ENCODE measurements at places on chromosomes 2 and 18.

- no peak for DNase-seq
Measured at GRCh38 chr2:230619491-230619890, 93.2 kb upstream of the CAB39 start.

- no peak for DNase-seq
Measured at GRCh38 chr2:28360718-28361293, 31.9 kb upstream of the FOSL2 start.

- DNase-seq, result no peak
Measured at GRCh38 chr2:9008951-9009664, 5.6 kb upstream of the MBOAT2 start.

DNA sequence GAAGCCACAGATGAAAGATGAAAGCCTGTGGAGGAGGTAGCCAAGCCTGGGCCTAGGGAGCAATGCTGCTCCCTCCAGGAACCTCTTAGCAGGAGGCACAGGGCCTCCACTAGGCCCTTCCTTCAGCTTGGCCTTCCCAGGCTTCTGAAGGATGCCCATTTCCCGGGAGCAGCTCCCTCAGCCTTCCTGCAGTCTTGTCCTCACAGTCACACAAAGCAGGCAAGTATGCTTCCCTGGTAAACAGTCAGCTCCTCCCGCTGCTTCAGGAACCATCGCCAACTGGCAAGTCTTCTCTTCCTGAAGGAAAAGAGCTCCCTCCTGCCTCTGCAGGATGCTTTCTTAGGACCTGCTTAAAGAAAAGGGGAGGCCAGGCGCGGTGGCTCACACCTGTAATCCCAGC is 53.2 kb downstream of the SMAD7 start:
- DNase-seq, result no peak

DNA sequence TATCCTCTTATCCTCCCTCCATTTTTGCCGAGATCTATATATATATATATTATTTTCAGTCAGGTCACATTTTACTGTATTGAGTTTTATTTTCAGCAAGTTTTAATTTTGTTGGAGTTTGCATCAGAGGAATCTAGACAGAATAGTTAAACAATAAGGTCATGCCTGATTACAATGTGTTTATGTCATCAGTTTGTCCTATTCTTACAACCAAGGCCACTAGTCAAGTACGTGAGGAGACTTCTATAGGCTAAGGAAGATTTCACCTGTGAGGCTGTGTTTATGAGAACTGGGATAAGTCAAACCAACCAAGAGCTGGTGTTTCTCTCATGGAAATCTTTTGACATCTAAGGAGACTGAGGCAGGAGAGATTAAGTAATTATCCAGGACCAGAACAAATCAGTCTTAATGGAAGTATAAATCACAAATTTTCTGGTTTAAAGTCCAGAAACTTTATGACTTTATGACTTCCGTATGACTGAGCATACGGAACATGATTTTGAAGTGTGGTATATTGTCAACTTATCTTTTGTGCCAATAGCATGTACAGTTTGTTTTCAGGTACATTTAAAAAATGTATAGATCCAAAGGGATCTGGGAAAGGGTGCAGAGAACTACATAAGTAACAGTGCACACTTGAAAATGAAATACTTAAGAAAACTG is 100.0 kb upstream of the DTNA start:
- no peak for DNase-seq

GRCh38 chr2:70999362-70999761 is 4.7 kb upstream of the TEX261 start:
- DNase-seq, result no peak

DNA sequence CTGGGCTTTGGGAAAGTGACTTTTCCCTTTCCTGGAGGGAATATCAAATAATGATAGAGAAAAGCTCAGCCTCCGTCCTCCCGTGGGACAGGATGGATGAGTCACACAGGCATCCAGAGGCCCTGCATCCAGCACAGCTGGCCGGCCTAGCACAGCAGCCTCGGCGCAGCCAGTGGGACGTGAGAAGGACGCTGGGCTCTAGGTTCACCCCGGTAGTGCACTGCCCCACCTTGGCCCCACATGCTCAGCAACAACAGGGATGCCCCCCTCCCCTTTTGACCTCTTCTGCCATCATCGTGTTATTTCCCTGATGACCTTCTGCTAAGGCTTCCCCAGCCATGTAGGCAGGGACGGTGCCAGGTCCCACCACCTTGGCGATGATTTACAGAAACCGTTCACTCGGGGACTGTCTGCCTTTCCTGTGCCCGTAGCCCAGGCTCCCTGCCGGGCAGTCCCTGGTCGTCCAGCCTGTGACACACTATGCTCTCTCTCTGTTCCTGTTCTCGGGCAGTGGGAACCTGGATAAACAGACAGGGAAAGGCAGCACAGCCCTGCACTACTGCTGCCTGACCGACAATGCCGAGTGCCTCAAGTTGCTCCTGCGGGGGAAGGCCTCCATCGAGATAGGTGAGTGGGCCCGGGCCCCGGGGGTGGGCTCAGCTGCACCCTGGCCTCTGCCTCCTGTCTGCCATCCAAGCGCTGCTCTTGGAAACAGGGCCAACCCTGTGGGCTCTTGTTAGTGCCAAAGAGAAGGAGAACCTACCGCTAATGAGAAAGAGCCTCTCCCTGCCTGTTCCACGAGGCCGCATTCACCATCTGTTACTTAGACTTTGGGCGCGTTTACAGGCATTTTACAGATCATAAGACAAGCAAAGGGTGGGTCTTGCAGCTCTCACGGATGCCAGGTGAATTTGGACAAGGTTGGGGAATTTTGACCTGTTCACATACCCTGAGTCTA is 44.6 kb downstream of the ITGB1BP1 start:
- no peak for DNase-seq

DNA sequence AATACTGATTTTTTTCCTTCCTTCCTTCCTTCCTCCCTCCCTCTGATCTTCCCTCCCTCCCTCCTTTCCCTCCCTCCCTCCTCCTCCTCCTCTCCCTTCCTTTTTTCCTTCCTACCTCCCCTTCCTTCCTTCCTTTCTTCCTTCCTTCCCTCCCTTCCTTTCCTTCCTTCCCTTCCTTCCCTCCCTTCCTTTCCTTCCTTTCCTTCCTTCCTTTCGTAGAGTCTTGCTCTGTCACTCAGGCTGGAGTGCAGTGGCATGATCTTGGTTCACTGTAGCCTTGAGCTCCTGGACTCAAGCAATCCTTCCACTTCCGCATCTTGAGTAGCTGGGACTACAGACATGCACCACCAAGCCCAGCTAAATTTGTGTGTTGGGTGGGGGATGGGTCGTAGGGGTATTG is 8.9 kb upstream of the TMEM131 start:
- DNase-seq, result no peak

DNA sequence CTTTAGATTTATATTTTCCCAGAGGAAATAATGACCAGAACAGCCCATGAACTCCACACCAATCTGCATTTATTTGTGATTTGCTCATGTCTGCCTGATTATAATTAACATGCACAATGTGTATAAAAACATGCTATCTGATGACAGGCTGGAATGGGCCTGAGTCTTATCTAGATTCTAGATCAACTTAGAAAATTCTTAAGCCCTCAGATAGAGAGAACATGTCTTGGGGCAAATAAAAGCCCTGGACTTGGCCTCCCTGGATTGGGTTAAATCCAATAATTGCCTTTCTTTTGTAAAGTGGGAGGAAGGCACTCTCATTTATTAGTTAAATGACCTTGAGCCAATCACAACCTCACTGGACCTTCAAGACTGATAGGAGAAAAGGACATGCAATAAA is 61.8 kb downstream of the EVA1A start:
- DNase-seq, result no peak

DNA sequence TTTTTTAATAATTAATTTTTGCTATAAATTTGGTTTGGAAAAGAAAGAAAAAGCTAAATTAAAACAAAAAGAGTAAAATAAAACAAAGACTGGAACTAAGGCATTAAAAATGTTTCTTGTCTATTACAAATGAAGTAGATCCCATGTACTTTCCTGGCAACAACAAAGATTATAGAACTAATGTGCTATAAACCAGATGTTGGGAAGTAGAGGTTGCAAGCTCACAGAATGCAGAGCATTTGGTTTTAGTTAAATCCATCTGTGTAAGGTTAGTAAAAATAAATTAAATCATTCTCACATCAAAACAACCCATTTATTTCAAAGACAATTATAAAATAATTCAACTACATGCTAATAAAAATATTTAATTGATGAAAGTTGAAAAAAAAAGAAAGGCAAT is 157.2 kb upstream of the ZC3H15 start:
- no peak for DNase-seq

- DNase-seq, result no peak
Measured at GRCh38 chr2:74191596-74192380, 6.6 kb upstream of the MTHFD2 start.

DNA sequence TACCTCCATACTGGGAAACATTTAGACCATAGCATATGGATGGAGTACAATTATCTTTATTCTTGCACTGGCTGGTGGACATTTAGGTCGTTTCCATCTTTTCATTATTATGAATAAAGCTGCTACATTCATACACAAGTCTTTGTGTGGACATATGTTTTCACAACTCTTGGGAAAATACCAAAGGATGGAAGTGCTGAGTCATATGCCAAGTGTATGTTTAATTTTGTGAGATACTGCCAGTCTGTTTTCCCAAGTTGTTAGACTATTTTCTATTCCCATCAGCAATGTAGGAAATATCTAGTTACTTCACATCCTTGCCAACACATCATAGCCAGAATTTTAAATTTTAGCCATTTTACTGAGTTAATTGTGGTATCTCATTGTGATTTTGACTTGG is 91.5 kb downstream of the GALNT13 start:
- DNase-seq, result no peak

DNA sequence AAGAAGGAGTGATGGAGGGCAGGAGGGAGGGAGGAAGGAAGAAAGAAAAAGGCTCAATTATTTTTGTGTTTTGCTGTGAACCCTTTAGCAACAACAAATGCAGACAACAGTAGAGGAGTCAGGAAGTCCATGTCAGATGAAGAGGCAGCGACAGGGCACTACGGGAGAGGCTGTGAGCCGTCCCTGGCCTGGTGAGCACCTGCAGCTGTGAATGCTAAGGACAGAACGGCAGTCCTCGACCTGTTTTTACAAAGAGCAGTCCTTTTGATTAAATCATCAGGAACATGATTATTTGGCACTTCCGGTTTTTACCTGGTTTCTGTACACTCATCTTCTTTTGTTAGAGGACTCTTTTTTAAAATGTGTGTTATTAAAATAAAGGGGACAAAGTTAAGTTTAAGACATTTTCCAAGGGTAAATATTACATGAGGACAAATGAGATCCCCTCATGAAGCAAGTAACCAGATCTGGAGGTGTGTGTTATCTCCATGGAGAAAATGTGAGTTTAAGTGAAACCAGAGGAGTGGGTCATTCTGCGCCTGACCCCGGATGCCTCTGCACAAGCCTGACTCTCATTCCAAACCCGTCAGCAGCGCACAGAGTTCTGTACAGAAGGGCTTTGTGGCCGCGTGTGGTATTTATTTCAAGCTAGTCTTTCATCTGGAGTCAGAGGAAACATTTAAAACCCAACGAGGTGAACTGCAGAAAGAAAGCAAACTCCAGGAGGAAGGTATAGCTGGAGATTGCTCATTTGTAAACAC is 492.5 kb downstream of the SOX11 start:
- no peak for DNase-seq

DNA sequence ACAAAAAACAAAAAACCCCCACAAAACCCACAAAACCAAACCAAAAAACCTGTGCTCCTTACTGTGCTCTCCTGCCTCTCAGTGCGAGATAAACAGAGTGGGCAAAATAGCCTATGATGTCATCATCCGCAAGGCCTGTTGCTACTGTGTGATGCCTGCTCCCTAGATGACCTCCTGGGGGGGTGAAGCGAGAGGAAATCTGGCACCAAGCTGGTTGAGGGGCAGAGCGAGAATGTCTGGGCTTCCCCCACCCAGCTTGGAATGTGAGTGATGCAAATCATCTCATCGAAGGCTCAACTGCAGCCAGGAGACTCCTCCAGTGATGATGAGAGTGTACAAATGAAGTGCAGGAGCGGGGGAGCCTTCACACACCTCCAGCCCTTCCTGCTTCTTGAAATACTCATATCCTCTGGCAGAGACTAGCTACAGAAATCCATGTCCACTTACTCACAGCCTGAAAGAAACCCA is 57.7 kb upstream of the MAP4K3 start:
- DNase-seq, result no peak

- no peak for DNase-seq
Measured at GRCh38 chr2:61179701-61180639, 18.0 kb downstream of the C2orf74 start.

DNA sequence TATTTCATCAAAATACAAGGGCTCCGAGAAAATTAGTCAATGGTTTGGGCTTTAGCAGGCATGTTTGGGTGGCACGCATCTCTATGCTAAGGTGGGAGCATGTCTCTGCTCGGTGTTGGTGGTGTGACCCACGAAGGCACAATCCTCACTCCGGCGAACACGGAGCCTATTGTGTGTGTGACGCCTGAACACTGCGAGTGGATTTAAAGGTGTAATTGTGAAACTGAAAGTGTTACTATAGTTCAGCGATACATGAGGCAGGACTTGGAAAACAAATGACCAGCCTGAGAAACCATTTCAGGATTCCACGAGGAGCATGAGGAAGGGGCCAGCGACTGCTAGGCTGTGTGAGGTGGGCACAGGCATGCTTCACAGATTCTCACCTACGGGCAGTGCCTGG is 41.7 kb upstream of the LDLRAD4 start:
- no peak for DNase-seq

DNA sequence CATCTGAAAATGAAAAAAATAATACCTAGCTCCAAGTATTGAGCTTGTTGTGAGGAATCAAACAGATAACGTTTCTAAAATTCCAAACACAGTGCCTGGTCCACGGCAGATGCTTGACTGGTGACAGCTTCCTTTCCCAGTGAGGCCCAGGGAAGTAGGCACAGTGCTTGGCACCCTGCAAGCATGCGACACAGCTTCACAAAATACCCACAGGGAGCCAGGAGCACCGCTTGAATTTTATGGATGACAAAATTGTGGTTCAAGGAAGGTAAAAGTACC is 205.1 kb upstream of the TNP1 start:
- DNase-seq, result no peak

DNA sequence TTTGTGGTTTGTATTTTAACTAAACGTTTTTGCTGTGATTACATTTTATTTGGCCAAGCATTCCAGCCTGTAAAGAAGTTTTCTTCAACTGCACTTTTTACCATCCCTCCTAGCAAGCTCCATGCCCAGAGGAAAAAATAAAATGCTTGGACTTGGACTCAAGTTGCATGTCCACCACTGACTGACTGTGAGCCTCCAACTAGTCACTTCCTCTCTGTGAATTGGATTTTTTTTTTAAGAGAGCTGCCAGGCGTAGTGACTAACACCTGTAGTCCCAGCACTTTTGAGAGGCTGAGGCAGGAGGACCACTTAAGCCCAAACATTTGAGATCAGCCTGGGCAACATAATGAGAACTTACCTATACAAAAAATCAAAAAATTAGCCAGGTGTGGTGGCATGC is 1185.2 kb upstream of the PIK3C3 start:
- DNase-seq, result no peak

GRCh38 chr2:116042530-116042929 is 1600.1 kb downstream of the DPP10 start:
- no peak for DNase-seq
